ENCODE measurements at places on chromosomes 16 and 17.

DNA sequence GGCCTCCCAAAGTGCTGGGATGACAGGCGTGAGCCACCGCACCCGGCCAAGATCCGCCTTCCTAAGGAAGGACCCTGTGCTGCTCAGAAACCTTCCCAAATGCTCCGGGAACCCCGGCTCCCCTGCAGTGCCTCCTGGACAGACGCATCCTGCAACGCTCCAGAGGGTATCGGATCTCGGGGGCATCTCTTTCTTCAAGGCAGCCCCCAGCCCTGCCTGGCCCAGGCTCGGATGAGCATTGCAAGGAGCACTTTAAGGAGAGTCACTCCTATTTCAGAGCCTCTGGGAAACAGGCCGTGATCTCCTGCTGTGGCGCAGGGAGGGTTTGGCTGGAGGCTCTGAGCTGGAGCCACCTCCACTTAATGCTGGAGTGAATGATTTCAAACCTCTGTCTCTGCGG lies 17.2 kb upstream of the ABR start:
- DNase-seq, result no peak

GRCh38 chr17:61410141-61411010 lies 10.7 kb downstream of the TBX2 start:
- DNase-seq, result peak; percentile 70

DNA sequence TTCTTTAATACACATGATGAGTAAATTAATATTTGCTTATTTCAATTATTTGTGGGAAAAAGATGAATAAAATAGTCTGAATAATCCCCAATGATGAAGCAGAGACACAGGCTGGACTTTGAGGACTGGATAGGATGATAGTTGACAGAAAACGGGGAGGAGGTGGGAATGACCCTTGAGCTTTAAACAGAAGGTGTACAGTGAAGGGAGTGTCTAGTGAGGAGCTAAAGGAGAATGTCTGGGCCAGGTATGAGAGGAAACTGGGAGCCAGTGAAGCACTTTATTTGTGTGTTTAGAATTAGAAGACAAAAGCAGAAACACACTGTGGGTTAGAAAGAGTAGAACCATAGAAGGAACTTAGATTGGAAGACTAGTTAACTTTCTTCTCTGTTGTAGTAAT lies 230.4 kb upstream of the CA10 start:
- DNase-seq, result no peak

DNA sequence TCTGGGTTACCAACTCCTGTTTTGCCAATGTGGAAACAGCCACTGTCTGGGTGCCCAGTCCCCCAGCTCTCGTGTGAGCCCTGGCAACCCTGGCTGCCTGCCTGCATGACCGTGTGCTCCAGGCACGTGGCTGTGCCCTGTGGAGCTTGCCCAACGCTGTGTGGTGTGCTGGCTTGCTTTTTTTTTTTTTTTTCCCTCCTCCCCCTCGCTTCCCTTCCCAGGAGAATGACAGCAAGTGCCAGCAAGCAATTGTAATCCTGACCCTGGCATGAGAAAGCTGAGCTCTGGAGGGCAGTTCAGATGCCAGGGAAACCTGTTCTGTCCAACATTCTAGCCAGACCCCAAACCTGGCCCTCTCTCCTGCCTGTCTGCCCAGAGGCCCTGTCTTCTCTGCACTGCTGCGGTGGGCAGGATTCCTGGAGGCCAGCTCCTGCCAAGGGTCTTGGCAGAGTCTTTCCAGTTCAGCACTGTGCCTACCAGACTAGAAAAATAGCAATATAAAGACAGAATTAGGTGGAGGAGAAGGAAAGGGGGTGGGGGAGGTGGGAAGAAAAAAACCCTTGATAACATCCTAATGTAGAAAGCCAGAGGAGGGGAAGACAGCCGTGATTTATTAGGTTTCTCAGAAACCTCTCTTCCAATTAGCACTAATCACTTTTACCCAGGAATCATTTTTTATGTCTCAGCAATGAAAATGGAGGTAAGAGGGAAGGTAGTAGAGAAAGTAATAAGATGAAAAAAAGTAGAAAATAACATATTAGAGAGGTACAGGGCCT lies 9.0 kb downstream of the HLF start:
- no peak for DNase-seq

DNA sequence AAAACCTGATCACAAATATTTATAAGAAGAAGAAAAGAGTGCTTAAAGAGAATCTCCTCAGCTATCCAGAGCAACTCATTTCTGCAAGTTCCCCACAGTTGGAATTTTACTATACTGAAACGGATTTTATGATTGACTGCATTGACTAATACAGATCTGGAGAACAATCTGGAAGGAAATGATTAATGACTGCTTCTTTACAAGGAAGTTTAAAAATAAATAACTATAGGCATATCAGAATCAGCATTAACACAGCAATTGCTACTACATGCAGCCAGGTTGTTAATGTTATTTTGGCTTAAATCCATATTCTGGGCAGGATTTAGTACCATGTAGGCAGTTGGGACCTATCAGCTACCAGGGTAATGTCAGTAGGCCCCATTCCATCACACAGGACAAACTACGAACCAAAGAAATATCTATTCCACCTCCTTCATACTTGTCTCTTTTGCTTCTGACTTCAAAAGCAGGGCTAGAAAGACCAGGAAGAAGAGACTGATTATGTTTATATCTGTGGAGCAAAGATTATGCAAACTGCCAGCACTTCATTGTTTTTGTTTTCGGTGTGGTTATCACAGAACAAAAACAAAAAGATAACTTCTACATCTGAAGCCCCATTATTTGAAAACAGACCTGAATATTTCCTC lies 3.9 kb downstream of the SKAP1 start:
- no peak for DNase-seq
